ENCODE measurements at places on chromosomes 1 and 21. TPM values are rescaled to one million over a fixed set of nuclear protein-coding genes. Genes with fewer than 3 reads are reported as not detected.

DNA sequence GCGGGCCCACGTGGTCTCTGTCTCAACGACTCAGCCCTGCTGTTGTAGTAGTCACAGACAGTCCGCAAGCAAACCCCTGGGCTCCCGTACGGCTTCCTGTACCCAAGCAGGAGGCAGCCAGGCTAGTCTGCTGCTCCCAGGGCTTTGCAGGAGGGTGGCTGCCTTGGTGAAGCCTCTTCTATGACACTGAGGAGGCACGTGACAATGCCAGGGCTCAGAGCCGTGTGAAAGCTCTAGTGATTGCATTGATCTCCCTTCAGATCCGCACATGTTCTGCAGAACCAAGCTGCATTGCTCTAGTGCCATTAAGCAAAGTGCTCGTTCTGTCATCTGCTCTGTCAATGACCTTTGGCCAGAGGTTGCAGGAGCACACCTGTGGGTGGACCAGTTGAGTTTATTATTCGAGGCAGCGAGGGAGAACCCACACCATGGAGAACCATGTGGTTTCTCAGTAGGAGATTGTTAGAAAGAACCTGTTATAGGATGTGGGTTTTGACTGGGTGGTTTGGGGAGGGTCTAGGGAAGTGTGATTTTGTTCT, 18.0 kb downstream of the UMODL1 start:
- peaks cover 11% of the 10 kb centered on the region for H3K27me3 ChIP-seq
- H3K27ac ChIP-seq, result no peak overlapping the region
- no peak for DNase-seq

GRCh38 chr1:53642215-53642555, 96.8 kb downstream of the GLIS1 start:
- DNase-seq, result no peak
- no peaks in the 10 kb centered on the region for H3K36me3 ChIP-seq
- no peaks in the 10 kb centered on the region for H3K4me1 ChIP-seq
- no peak overlapping the region for H3K4me3 ChIP-seq
- no peaks in the 10 kb centered on the region for H3K27me3 ChIP-seq

DNA sequence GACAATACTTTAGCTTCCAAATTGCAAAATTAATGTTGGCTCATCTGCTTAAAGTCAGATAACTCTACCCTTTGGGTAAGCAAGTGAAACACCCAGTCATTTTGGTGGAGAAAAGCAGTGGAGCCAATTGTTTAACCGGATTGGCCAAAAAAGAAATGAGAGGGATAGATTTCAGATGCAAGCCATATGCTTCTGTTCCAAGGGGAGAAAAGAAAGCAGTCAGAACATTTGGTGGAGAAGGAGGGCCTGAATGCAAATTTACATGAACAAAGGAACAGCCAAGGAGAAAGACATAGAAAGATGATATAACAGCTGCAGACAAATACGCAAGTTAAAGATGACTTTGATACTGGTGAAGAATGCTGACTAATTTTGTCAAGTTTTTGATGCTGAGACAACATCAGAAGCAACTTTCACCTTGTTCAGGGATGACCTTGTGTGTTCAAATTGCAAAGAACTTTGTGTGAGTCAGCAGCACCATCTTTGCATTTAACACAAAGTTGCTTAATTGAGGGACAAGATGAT, 173.1 kb downstream of the TGFB2 start:
- DNase-seq, result no peak
- H3K27ac ChIP-seq, result no peak overlapping the region
- H3K27me3 ChIP-seq, result no peaks in the 10 kb centered on the region
- H3K36me3 ChIP-seq, result no peaks in the 10 kb centered on the region

GRCh38 chr1:229271448-229272159, 693 bp downstream of the RAB4A start:
- peak overlapping the region; percentile 70 for H3K4me3 ChIP-seq
- DNase-seq, result peak; percentile 45
- no peaks in the 10 kb centered on the region for H3K36me3 ChIP-seq
- H3K27ac ChIP-seq, result peak overlapping the region; percentile 87
- H3K27me3 ChIP-seq, result no peaks in the 10 kb centered on the region
- peaks cover 36% of the 10 kb centered on the region for H3K4me1 ChIP-seq

- H3K27me3 ChIP-seq, result no peaks in the 10 kb centered on the region
- H3K27ac ChIP-seq, result no peak overlapping the region
- H3K36me3 ChIP-seq, result no peaks in the 10 kb centered on the region
- no peak for DNase-seq
- no peak overlapping the region for H3K4me3 ChIP-seq
Observed at GRCh38 chr1:9321480-9321849, 28.8 kb downstream of the SPSB1 start.

GRCh38 chr1:59055908-59056719, 240.8 kb upstream of the FGGY start:
- H3K27me3 ChIP-seq, result no peaks in the 10 kb centered on the region
- no peak for DNase-seq
- peaks cover 21% of the 10 kb centered on the region for H3K4me1 ChIP-seq

DNA sequence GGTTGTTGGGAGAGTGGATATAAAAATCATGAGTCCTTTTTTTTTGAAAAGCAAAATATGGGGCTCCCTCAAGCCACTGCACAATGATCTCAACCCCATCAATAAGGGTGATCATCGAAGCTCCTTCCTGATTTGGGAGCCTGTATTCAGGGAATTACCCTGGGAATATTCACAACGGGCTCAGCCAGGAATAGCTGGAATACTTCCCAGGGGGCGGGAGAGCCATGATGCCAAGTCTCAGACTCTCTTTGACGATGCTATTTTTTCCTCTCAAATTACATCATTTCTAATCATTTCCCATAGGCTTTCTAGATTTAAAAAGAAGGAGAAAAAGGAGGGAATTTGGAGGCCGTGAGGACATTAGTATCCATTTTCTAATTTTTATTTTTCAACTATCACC, 18.4 kb downstream of the OLIG1 start:
- H3K27me3 ChIP-seq, result peaks cover 4% of the 10 kb centered on the region
- no peak for DNase-seq
- peaks cover 9% of the 10 kb centered on the region for H3K4me1 ChIP-seq
- H3K4me3 ChIP-seq, result no peak overlapping the region
- no peak overlapping the region for H3K27ac ChIP-seq

GRCh38 chr1:22132517-22133235, 10.2 kb downstream of the WNT4 start:
- no peak overlapping the region for H3K4me3 ChIP-seq
- H3K27ac ChIP-seq, result no peak overlapping the region
- H3K4me1 ChIP-seq, result peaks cover 4% of the 10 kb centered on the region
- H3K36me3 ChIP-seq, result no peaks in the 10 kb centered on the region
- no peaks in the 10 kb centered on the region for H3K27me3 ChIP-seq
- DNase-seq, result no peak

DNA sequence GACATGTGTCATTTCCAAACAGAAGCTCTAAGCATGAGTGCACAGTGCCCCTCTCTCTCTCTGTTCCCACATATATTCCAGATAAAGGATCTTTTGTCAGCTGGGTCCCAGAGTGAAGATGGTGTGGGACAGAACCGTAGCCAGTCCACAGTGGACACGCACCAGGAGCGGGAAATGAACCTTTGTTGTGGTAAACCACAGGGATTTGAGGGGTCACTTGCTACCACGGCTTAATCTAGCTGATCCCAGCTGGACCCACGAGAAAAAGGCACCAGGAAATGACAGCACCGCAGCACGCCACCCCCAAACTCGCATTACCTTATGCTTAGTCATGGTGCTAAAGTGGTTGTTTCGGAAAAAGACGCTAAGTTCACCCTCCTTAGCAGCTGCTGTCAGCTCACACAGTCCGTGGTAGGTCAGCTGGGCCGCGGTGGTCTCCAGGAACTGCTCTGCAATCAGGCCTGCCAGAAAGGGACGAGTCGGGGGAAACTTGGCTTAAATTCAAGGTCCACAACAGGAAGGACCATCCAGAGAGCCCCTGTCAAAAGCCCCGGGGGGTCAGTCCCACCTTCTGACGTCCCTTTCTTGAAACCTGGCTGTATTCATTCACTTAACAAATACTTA, 7.5 kb downstream of the MINDY1 start:
- H3K4me1 ChIP-seq, result peaks cover 15% of the 10 kb centered on the region
- no peak overlapping the region for H3K4me3 ChIP-seq
- H3K27me3 ChIP-seq, result no peaks in the 10 kb centered on the region
- peaks cover 63% of the 10 kb centered on the region for H3K36me3 ChIP-seq
- H3K27ac ChIP-seq, result no peak overlapping the region
- no peak for DNase-seq

GRCh38 chr1:26169198-26169554, 413 bp upstream of the C1orf232 start:
- H3K4me1 ChIP-seq, result peaks cover 7% of the 10 kb centered on the region
- H3K4me3 ChIP-seq, result peak overlapping the region; percentile 90
- no peak for DNase-seq
- H3K36me3 ChIP-seq, result no peaks in the 10 kb centered on the region
- H3K27me3 ChIP-seq, result no peaks in the 10 kb centered on the region

GRCh38 chr1:245969283-245969682, 537.8 kb downstream of the SMYD3 start:
- H3K36me3 ChIP-seq, result no peaks in the 10 kb centered on the region
- H3K4me3 ChIP-seq, result no peak overlapping the region
- no peaks in the 10 kb centered on the region for H3K27me3 ChIP-seq
- H3K4me1 ChIP-seq, result no peaks in the 10 kb centered on the region
- no peak for DNase-seq
- H3K27ac ChIP-seq, result no peak overlapping the region

GRCh38 chr21:27024301-27024700, 57.4 kb upstream of the ADAMTS5 start:
- H3K36me3 ChIP-seq, result no peaks in the 10 kb centered on the region
- H3K4me1 ChIP-seq, result no peaks in the 10 kb centered on the region
- H3K4me3 ChIP-seq, result no peak overlapping the region
- no peak for DNase-seq

DNA sequence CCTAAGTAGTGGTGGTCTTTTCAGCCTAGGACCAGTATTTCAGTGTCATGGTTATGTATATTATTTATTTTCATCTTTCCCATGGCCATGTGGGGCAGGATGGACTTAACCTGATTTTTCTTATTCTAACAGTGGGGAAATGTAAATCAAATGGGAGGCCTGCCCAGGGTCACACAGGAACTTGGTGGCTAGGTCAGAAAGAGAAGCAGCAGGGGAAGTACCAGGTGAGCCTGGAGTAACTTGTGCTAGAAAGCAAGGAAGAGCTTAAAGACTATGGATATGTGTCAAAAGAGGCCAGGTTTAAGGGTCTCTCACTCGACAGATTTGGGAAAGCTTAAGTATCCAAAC, 936 bp downstream of the ZFP69B start:
- peak overlapping the region; percentile 94 for H3K27ac ChIP-seq
- no peaks in the 10 kb centered on the region for H3K27me3 ChIP-seq
- no peaks in the 10 kb centered on the region for H3K4me1 ChIP-seq

GRCh38 chr1:68975212-68975933, 478.5 kb upstream of the DEPDC1 start:
- no peaks in the 10 kb centered on the region for H3K4me1 ChIP-seq
- no peaks in the 10 kb centered on the region for H3K27me3 ChIP-seq
- DNase-seq, result no peak
- H3K27ac ChIP-seq, result no peak overlapping the region

DNA sequence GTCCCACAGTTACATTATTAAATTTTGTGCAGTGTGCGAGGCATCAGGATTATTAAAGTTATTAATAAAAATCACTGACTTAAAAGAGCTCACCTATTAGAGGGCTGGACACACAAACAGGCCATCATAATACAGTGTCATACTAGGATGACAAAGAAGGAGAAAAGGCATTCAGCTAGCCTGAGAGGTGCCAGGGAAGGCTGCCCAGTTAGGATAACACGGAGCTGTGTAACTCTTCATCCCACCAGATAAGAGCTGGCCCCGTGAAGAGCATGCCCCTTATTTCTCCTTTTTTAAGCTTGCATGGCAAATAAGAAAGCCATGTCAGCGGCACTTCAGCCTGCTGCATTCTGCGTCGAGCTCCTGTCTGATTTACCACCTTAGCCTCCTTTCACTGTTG, 109.5 kb downstream of the KCNK1 start:
- DNase-seq, result peak; percentile 48
- H3K36me3 ChIP-seq, result no peaks in the 10 kb centered on the region
- H3K27ac ChIP-seq, result peak overlapping the region; percentile 82
- H3K4me3 ChIP-seq, result no peak overlapping the region

GRCh38 chr1:32992489-32993323, 28.1 kb upstream of the RNF19B start:
- H3K27ac ChIP-seq, result no peak overlapping the region
- no peaks in the 10 kb centered on the region for H3K27me3 ChIP-seq
- no peaks in the 10 kb centered on the region for H3K36me3 ChIP-seq
- DNase-seq, result peak; percentile 86
- H3K4me3 ChIP-seq, result no peak overlapping the region

OVAAL gene
- total RNA-seq, result 2.0 TPM

RHBDL2 gene
- not detected for total RNA-seq

RNF186 gene
- not detected for total RNA-seq

F13B gene
- total RNA-seq, result not detected

DNASE2B gene
- not detected for total RNA-seq

MROH7 gene
- total RNA-seq, result 18.6 TPM

KCNA2 gene
- total RNA-seq, result 0.25 TPM

HRNR gene
- not detected for total RNA-seq

LCE2A gene
- total RNA-seq, result not detected

PALMD gene
- 148 TPM for total RNA-seq

Measured in heart left ventricle (tissue), 16 donors.